RPMI7951 (cell line): ENCODE measurements at places on chromosomes 4 and X. TPM values are rescaled to one million over a fixed set of nuclear protein-coding genes. Genes with fewer than 3 reads are reported as not detected.

The NOCT gene
- total RNA-seq: 13.5 and 16.1 TPM in 2 replicates

The EXOC1L gene
- total RNA-seq: not detected in 2 replicates

The SLC26A1 gene
- not detected in 2 replicates for total RNA-seq

The UPF3B gene
- 2.6 and 3.8 TPM in 2 replicates for total RNA-seq

The COX7B2 gene
- total RNA-seq: not detected in 2 replicates

The VEGFD gene
- total RNA-seq: 0.12 and 0.39 TPM in 2 replicates

The INTU gene
- total RNA-seq: 2.1 and 2.6 TPM in 2 replicates

The GAB1 gene
- total RNA-seq: 6.2 and 11.5 TPM in 2 replicates

The CTAG1A gene
- not detected in 2 replicates for total RNA-seq

The DCAF4L1 gene
- 0.10 TPM in 1 of 2 replicates, not detected in the other for total RNA-seq

The NXT2 gene
- total RNA-seq: 16.2 and 18.3 TPM in 2 replicates

The TCEAL6 gene
- total RNA-seq: not detected in 2 replicates

The SPIN3 gene
- total RNA-seq: 10.4 and 13.7 TPM in 2 replicates

The AFM gene
- under 0.01 and 0.10 TPM in 2 replicates for total RNA-seq

The AMBN gene
- not detected in 2 replicates for total RNA-seq

The MAOB gene
- total RNA-seq: not detected in 2 replicates

The TDO2 gene
- 12.1 and 12.9 TPM in 2 replicates for total RNA-seq

The PPP2R2C gene
- under 0.01 and 0.10 TPM in 2 replicates for total RNA-seq

The HEPH gene
- total RNA-seq: 0.39 TPM in 1 of 2 replicates, not detected in the other

The CT45A5 gene
- 0.29 TPM in 1 of 2 replicates, not detected in the other for total RNA-seq

The CETN2 gene
- total RNA-seq: 42.1 and 44.6 TPM in 2 replicates
